ENCODE measurements at places on chromosomes 1 and 21. TPM values are rescaled to one million over a fixed set of nuclear protein-coding genes. Genes with fewer than 3 reads are reported as not detected.

Gene NHLH2
- not detected for total RNA-seq

Gene MROH9
- total RNA-seq: not detected

Gene S100A6
- 881 TPM for total RNA-seq

DNA sequence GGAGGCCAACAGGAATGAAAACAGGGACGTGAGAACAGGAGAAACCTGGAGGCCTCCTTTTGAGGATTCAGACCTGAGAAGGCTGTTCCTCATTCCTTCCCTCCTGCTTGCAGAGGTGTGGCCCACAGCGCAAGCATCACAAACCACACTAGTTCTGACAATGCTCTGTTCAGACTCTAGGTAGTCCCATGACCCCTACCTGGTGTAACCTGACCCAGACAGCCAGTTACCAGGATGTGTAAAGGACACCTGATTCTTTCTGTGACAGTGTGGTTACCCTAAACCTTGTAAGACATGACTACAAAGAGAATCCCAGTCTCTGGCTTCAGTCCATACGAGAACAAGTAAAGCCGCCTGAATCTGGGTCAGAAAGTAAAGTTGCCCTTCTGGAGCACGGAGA, 3.2 kb downstream of the MECR start:
- no peak for DNase-seq

DNA sequence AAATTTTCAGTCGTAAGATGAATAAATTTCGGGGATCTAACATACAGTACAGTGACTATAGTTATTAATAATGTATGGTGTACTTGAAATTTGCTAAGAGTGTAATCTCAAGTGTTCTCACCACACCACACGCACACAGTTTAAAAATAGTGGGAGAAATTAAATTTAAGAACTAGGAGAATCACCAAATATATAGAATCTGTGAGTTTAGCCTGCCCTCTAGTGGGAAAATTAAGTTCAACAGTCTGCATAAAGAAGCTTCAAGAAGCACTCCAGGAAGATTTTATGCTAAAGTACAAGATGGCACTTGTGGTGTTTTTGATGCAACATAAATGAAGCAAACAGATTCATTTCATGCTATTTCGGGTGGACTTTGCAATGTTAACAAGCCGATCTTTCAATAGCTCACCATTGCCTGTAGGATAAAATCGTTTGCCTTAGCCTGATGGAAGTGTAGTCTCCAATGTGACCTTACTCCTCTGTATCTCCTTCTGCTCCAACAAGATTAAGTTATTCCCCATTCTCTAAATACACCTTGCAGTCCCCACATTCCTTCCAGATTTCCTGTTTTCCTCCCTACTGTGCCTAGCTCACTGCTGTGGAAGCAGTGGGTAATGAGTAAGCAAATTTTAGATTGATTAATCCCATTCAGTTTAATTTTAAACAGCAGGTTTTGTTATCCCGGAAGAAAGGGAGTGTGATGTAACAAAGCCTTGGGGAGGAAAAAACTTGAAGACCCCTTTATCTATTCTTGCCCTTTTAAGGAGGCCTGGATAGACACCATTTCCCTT, 8.7 kb upstream of the PIK3C2B start:
- no peak for DNase-seq

GRCh38 chr1:38817267-38818174, 42.1 kb downstream of the RRAGC start:
- DNase-seq: no peak

- DNase-seq: no peak
These were observed 41.8 kb upstream of the BCL10 start for GRCh38 chr1:85318217-85318616.

DNA sequence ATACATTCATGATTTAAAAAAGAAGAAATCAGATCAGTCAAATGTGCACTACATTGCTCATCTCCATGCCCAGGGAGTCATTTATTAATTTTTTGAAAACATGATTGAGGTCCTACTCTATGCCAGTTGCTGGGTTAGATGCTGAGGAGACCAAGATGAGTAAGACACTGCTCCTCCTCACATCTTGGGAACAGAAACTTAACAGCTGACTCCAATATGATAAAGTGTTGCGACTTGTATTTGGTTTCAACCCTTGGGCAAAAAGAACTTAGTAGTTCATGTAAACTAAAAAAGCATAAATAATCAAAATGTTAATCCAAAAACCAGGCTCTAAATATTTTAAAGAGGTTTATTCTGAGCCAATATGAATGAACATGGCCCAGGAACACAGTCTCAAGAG, 56.9 kb downstream of the OPTC start:
- DNase-seq: no peak

DNA sequence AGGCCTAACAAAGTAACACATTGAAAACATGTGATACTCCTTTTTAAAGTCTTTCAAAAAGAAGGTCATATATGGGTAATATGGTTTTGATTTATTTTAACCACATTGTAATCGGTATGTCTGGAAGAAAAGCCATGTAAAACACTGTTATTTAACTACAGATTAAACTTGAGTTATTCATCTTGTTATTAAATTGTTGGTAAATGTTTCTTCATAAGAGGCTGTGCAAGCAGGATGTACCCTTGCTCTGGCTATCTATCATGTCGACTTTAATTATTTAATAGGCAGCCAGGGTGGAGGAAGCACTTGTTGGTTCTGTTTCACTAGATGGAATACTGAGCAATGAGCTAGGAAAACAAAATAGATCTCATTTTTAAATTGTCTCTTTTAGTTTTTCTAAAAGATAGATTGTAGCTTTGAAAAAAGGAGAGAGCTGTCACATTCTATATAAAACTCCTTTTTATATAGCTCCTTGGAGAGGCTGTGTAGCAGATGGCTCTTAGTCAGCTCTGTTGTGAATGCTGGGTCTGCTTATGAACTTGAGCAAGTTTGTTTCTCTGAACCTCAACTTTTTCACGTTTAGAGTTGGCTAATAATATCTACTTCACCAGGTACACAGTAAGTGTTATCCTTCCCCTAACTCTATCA, 39.5 kb downstream of the LRRC8B start:
- DNase-seq: no peak

- DNase-seq: no peak
These were observed 21.7 kb upstream of the RGS16 start for GRCh38 chr1:182625719-182626504.

DNA sequence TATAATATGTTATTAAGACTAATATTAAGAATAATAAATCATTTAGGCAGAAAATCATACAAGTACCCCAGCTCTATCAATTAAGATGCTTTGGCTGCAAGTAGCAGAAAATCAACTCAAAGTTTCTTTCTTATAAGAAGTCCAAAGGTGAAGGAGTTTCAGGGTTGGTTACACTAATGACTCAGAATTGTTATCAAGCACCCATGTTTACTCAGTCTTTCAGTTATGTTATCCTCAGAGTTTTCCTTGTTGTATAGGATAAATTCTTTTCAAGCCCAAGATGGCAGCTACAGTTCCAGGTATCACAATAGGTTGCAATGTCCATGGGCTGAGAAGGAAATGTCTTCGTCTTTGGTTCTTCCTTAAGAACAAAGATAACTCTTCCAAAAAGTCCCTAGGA, 163.6 kb downstream of the TNFSF18 start:
- no peak for DNase-seq

Gene MAP7D1
- 89.8 TPM for total RNA-seq

- DNase-seq: no peak
These were observed at the start of gene FCRL2 for GRCh38 chr1:157776971-157777391. Gene FCRL2, minus strand, starts transcription at chr1:157777132. Its CDS starts 59 bp downstream, at chr1:157777073.

DNA sequence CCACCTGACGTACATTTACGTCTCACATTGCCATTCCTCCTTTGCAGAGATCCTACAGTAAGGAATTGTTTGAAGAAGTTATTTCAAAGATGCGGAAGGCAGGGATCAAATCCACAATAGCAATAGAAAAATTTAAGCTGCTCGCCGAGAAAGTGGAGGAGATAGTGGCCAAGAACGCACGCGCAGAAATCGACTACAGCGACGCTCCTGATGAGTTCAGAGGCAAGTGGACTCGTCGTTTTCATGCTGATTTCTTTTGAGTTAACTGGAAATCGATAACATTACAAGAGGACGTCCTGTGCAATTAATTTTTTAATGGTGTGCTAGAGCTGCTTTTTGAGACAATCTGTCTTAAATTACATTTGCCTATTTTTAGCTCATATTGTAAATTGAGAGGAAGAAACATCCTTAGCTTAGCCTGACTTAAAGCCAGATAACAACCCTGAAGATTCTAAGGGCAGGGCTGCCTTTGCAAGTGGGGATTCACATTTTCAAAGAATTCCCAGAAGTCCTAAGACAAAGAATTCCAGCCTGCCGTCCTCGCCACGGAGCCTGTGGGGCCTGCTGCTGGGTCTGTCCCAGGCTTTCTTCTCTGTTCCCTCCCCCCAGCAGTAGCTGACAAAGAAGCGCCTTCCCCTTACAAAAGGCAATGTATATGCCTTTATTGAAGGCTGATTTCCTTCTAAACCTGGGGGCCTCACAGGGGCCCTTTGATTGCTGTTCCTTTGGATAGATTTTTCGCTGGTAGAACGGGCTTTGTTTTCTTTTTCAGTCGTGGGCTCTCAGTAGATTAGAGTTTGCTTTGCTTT, 31.6 kb upstream of the KIF1B start:
- no peak for DNase-seq

- DNase-seq: no peak
These were observed at the start of gene HAO2 for GRCh38 chr1:119368554-119368953. Gene HAO2, plus strand, starts transcription at chr1:119368785. Its CDS starts 12,301 bp downstream, at chr1:119381086.

GRCh38 chr1:181425566-181425965, 57.8 kb upstream of the CACNA1E start:
- DNase-seq: no peak

Gene OR2L3
- not detected for total RNA-seq

DNA sequence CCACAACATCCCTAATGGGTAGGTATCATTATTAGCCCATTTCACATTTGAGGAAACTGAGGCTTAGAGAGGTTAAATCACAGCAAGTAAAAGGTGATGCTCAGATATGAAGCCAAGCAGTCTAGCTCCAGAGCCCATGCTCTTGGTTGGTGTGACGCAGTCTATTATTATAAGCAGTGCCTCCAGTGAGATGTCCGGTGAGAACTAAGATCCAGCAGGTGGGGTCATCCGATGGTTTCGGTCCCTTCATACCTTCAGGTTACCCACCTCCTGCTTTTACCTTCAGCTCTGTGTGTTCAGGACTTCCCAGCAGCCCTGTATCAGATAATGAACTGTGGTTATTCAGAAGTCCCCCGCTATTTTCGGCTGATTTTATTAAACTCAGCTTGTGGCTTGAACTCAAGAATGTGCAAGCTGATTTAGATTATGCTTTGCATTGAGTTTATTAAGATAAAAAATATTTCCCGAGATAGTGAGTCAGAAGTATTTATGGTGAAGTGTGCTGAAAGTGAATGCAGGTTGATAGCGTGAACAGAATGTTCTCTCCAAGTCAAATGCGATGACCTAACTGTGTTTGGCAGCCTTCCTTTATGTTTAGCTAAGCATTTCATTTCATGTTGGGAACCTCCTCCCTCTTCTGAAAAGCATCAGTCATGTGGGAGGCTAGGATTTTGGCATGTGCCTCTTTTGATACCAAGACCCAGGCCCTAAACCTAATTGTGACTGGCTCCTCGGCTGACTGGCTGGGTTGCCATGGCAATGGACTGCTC, 160.9 kb upstream of the UBE2U start:
- no peak for DNase-seq

- DNase-seq: no peak
These were observed 3.6 kb upstream of the NAV1 start for GRCh38 chr1:201535046-201535918.

DNA sequence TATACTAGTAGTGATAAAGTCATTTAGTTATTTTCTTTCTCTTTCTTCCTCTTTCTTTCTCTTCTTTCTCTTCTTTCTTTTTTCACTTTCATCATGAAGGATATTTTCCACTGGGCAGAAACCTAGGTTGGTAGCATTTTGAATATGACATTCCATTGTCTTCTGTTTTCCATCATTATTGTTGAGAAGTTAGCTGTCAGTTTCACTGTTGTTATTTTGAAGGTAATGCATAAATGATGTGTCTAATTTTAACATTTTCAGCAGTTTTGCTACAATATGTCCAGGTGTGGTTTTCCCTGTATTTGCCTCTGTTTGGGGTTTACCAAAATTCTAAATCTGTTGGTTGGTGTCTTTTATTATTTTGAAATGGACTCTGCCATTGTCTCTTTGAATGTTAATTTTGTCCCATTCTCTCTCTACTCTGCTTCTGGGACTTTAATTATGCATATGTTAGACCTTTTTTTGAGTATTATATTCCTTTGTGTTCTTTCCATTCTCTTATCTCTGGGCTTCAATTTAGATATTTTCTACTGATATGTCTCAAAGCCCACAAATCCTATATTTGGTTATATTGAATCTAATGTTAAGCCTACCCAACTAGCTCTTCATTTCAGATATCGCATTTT, 96.7 kb downstream of the HFM1 start:
- DNase-seq: no peak

DNA sequence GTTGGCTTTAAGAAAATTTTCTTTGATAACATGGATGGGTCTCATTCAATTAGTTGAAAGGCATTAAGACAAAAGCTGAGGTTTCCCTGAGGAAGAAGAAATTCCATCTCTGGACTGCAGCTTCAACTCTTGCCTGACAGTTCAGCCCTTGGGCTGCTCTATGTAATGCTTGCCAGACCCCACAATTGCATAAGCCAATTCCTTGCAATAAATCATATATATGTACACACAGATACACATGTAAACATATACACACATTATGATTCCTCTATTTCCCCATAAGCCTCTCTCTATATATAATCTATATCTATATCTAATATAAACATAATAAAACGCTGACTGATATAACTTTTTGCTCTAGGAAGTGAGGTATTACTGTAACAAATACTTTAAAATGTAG, 301.5 kb upstream of the PRMT6 start:
- DNase-seq: no peak

DNA sequence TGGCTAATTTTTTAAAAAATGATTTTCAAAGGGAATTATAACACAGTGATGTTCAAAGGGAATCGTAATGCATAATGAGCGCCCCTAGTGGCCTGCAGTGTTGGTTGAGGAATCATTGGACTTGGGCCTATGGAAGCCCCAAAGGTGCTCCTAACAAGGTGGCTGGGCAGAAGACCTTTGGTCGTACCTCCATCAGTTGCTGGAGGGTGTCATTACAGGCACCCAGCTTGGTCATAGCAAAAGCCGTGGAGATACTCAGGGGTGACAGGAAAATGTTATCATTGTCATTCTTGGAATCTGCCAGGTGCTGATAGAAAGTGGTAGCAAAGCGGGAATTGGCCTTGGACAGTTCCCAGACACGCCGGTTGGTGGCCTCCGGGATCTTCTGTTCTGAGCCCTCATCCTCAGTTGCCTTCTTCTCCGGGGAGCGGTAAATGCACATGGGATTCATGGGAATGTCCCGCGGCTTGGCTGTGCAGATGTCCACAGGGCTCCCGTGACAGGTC, 2.7 kb downstream of the SERPINC1 start:
- peak; percentile 28 for DNase-seq

- DNase-seq: no peak
These were observed 364.0 kb downstream of the OLFM3 start for GRCh38 chr1:101632548-101633272.

GRCh38 chr1:36580524-36580923, 97.8 kb upstream of the CSF3R start:
- no peak for DNase-seq

Gene GJA4
- total RNA-seq: 1.9 TPM

DNA sequence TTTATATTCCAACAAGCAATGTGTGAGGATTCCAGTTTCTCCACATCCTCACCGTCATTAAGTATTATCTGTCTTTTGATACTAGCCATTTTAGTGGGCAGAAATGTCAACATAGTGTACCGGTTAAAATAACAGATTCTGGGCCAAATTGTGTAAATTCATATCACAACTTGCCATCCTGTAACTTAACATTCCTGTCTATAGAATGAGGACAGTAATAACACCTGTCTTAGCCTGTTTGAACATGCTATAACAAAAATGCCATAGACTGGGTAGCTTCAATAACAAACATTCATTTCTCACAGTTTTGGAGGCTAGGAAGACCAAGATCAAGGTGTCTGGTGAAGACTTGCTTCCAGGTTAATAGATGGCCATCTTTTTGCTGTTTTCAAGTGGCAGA, 491.1 kb downstream of the PTBP2 start:
- DNase-seq: no peak

Measured in transverse colon (tissue), 4 donors.